ENCODE measurements at places on chromosomes 7 and 10.

- DNase-seq = no peak
Measured at GRCh38 chr7:66583490-66584110, 45.1 kb upstream of the KCTD7 start.

GRCh38 chr7:123751821-123752220 lies 3.0 kb upstream of the WASL start:
- DNase-seq = no peak

DNA sequence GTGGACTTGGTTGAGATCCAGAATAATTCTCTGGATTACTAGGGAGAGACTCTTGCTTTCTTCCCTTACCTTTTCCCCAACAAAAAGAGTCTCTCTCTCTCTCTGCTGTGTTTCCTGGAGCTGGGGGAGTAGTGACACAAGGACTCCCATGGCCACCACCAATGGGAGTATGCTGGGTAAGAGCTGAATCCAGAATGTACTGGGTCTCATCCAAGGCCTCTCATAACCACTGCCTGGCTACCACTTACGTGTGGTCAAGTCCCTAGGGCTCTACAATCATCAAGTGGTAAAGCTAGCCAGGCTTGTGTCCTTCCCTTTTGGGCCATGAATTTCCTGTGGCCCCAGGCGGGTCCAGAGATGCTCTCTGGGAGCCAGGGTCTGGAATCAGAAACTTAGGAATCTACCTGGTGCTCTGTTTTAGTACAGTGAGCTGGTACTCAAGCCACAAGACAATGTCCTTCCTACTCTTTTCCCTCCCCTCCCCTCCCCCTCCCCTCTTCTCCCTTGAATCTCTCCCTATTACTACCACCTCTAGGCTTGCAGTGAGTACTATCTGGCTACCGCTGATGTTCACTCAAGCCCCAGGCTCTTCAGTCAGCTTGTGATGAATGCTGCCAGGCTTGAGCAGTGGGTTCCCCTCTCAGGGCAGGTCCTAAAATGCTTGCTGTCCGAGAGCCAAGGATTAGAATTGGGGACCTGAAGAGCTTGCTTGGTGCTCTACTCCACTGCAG lies 196.6 kb downstream of the BBS9 start:
- DNase-seq = no peak

DNA sequence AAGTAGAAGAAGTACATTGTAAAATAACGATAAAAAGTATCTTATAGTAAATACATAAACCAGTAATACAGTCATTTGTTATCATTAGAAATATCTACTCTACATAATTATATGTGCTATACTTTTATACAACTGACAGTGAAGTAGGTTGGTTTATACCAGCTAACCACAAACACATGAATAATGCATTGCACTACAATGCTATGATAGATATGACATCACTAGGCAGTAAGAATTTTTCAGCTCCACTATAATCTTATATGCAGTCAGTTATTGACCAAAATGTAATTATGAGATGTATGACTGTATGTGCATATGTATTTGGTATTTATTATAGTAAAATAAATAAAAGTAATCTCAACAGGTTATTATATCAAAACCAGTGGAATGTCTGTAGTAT lies 23.4 kb upstream of the SGCE start:
- no peak for DNase-seq

DNA sequence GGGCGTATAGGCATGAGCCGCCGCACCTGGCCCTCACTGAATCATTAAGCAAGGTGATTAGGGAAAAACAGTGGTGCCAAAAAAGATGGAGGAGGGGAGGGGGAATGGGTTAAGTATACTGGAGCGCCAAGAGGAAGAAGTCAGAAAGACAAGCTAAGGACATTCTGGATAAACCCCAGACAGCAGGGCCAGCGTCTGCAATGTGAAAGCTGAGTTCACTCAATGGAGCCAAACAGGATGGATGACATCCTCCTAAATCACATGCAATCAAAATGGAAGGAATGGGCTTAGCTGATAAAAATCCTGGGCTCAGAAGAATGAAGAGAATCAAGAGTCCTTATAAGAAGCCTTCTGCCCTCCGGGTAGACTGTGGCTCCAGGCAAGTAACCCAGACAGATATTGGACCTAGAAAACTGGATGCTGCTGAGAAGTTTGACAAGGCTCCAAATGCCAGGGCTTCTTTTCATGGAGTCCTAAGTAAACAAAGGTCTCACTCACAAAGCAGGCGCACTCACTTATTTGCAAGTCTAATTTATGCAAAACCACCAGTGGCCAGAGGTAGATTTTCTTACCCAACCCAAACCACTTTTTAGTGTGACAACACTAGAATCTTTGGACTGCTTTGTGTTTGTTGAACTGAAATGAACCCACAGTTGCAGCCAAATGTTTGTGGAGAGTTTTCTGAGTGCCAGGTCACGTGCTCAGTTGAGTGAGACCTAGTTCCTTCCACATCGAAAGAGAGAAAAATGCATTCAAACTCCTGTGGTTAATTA lies 519.1 kb upstream of the AUTS2 start:
- no peak for DNase-seq

DNA sequence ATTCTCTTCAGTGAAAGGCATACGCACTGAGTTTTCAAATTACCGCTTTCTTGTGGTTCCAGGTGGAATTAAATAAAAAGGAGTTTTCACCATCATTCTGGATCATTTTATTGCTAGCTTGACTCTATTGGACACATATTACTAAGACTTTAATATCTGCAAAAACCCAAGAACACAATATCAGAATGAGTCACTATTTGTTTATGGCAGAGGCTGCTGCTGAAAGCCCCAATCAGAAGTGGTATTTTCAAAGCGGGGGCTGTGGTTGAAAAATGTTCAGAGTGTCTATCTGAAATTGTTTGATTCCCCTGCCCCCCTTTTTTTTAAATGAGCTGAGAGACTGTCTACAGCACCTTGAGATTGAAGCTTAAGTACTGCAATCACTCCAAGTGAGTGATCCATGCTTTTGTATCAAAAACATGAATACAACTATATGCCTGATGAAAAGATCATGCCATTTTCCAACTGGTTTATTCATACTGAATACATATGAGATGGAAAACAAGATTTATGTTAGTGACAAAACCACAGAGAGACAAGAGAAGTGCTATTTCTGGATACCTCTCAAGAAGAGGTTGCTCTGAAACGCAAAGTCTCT lies 376.4 kb downstream of the HTR7 start:
- no peak for DNase-seq

DNA sequence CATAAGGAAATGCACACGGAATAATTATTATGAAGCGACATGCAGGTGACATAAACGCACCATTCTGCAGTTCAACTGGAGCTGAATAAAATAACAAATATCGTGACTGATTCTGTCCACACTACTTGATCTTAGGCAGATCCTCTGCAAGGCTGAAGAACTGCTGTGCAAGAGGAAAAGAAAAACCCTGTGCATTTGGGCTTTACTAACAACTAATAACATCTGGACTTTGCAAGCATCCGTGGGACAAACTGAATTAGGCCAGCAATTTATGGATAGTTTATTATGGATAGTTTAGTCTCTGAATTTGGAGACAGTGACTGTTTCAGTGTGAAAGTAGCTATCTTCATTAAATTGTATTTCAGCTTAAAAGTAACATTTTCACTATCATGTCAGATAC lies 309.4 kb downstream of the SFMBT2 start:
- no peak for DNase-seq
